Heart right ventricle (tissue), 16 donors: ENCODE measurements at places on chromosomes 4 and X.

GRCh38 chr4:157004279-157005161 lies 32.9 kb upstream of the PDGFC start:
- no peak for DNase-seq

DNA sequence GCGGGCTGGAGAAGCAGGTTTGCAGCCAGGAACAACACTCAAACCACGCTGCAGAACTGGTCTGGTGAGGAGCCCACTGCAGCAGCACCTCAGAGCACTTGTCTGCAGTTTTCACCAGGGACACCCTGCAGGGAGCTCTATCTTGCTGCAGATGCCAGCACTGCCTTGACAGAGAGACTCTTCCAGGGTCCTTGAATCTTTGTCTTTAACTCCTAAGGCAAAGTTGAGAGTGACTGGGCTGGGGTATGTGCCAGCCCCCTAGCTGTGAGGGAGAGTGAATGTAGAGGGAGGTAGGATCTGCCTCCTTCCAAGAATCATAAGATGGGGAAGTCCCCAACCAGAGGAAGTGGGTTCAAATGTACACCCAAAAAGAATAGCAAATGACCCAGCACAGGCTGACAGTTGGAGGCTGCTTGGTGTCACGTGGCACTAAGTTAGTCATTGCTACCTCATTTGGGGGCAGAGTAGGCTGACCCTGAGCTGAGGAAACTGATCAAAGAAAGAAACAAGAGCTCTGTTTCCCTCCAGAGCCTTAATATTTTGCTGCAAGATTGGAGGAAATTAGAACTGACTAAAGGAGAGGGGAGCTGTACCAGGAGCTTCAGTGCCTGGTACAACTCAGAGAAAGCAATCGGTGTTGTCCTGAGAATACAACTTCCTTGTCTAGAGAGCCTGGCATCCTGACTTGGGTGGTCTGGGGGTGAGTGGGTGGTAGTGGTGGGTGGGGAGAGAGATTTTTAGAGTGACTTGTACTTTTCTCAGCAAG lies 28.2 kb upstream of the HUWE1 start:
- no peak for DNase-seq

GRCh38 chr4:57194068-57194611 lies 84.0 kb upstream of the IGFBP7 start:
- DNase-seq: no peak

GRCh38 chrX:128543114-128543513 lies 490.9 kb upstream of the ACTRT1 start:
- DNase-seq: no peak

DNA sequence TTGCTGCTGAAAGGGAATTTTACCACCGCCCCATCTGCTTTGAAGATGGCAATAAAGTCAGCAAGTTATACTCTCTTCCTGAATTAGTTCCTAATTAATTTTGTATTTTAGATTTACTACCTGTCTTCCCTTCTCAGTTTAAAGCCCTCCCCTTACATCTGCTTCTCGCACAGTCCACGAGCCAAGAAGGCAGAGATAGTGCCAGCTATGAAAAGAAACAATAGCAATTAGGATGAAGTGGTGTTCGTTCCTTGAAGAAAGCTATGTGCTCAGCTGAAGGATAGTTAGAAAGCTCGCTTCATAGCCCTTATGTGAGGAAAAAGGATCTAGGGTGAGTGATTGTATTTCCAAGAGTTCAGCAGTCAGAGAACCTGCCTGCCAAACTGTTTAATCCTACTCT lies 1678.8 kb upstream of the TENM3 start:
- no peak for DNase-seq

DNA sequence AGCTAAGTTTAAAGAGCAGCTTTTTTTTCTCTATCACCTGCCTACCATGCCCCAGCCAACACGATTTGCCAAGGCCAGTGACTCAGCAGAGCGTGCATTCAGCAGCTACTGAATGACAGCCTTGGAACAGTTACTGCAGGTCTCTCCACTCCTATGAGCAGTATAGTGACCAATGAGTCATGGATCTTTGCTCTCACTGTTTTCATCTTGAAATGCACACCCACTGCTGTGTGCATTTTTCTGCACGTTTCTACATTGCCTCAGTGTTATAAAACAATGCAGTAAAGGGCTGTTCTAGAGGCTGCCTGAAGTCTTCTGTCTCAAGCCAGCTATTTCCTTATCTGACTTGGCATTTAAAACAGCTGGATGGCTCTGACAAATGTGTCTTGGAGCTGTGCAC lies 66.0 kb upstream of the C4orf54 start:
- DNase-seq: peak; percentile 58

DNA sequence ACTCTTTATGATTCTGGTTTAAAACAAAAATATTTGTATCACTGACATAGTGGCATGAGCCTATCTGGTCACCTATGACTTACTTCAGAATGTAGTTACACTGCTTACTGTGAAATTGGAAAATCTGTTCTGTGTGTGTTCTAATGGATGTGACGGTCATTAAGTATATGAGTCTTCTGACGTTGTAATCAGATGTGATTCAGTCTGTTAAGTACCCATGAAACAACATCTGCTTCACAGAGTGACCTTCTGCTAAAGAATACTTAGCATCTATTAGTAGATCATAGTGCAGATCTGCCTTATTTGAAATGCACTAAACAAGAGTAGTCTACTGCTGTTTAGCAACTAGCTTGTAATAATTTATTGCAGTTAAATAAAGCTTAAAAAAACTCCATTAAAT lies 317.1 kb downstream of the DCTD start:
- no peak for DNase-seq

DNA sequence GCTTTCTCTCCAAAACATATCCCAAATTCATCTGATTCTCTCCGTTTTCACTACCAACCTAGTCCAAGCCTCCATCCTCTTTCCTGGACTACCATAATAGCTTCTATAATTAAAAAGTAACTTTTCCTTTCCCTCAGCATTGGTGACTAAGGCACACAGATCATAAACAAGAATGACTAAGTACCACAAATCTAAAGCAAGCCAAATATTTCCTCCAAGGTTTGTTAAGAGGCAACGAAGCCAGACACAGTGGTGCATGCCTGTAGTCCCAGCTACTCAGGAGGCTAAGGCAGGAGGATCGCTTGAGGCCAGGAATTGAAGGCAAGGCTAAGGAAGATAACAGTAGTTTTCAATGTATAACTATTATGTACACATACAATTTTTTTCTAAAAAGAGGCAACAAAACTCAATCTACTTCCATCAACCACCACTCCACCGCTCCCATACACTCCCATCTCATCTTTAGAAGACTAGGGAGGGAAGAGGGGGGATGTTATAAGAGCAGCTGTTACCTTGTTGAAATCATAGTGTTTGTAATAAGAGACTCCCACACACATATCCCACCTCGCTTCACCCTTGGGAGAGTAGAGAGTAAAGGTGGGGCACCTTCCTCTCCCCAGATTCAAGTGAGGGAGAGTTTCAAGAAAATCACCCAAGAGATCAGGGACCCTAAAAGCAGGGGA lies 4.2 kb upstream of the JCHAIN start:
- no peak for DNase-seq

DNA sequence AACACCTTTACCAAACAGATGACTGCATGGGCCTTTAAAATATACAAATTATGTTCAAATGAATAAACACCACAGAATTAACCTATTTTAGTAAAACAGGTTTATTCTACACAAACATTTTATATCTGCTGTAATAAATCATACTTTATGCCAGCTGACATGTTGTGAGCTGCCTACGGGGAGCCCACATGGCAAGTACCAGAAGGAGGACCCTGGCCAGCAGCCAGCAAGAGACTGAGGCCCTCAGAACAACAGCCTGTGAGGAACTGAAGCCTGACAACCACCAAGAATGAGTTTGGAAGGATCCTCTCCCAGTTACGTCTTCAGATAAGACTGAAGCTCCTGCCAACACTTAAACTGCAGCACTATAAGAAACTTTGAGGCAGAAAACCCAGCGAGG lies 377.0 kb downstream of the PDGFC start:
- DNase-seq: peak; percentile 35

GRCh38 chr4:143234153-143234552 lies 49.4 kb downstream of the USP38 start:
- DNase-seq: no peak

DNA sequence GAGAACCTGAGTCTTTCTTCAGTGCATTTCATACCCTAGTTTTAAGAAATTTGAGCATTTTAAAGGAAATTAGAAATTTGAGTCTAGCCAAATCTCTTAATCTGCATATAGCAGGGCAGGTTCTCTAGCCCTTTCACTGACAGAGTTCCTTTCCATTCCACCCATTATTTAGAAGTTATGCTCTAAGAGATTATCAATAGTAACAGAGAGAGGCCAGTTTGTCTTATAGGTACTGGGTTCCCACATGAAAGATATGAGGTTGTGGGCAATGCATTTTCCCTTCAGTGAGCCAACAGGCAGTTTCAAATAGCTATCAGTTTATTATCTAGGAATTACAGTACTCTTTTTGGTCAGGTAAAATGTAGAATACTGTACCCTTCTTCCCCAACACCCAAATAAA lies 7.3 kb upstream of the GALNT7 start:
- no peak for DNase-seq

DNA sequence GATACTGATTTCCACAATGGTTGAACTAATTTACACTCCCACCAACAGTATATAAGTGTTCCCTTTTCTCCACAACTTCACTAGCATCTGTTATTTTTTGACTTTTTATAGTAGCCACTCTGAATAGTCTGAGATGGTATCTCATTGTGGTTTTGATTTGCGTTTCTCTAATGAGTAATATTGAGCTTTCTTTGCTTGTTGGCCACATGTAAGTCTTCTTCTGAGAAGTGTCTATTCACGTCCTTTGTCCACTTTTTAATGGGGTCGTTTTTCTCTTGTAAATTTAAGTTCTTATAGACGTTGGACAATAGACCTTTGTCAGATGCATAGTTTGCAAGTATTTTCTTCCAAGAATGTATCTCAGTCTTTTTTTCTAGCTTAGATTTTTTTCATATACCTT lies 10.0 kb downstream of the FBXW7 start:
- DNase-seq: no peak

DNA sequence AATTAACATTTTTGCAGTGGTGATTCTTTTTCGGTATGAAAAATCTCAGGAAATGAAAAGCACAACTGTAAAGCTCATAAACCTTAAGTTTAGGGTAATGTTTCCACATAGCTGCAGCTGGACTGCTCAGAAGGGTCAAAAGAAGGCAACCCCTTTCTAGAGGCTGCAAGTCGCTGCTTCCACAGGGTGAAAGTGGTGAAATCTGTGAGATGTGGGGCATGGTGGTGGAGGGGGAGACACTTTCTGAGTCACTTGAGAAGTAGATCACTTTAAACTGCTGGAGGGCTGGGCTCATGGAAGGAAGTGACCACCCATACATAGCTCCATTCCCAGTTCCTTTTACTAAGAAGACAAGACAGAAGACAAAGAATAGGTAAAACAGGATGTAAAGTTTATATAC lies 8.7 kb downstream of the SFRP2 start:
- DNase-seq: no peak

DNA sequence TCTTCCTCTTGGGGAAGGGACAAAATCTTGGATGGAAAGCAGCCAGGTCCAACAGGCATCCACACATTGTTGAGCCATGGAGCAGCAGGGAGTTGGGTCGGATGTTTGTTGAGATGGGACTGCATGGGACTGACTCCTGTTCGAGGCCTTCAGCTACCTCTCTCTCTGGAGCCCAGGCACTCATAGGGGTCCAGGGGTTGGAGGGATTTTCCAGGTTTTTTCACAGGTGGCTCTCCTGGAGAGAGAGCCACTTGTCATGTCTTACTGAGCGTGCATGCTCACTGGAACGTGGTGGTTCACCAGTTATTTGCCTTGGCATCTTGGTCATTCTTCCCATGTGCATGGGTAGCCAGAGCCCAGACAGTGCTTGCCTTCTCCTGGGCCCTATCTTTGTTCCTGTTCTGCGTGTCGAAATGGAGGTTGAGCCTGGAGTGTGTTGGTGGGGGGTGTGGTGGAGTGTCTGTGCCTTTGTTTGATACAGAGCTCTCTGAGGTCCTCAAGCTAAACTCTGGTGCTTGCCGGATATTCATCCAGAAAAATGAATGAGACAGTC lies 60.6 kb downstream of the NBDY start:
- DNase-seq: no peak

GRCh38 chr4:151407466-151408379 lies 1.3 kb upstream of the FHIP1A start:
- DNase-seq: no peak

DNA sequence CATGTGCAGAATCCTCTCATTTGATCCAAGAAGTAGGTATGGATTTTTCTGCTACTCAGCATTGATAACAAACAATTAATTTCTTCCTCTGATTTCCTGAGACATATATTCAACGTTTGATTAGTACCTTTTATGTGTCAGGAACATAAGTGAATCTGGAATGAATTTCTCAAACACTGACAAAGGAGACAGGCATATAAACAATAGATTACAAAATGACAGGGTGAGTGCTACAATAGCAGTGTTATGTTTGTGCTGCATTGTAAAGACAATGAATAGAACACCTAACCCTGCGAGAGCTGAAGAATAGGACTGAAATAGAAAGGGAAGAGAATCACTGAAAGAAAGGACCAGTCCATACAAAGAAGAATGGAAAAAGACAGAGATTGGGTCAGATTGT lies 52.9 kb downstream of the ARHGAP24 start:
- no peak for DNase-seq

- no peak for DNase-seq
These were observed 405.9 kb upstream of the PITX2 start for GRCh38 chr4:111028795-111029194.

DNA sequence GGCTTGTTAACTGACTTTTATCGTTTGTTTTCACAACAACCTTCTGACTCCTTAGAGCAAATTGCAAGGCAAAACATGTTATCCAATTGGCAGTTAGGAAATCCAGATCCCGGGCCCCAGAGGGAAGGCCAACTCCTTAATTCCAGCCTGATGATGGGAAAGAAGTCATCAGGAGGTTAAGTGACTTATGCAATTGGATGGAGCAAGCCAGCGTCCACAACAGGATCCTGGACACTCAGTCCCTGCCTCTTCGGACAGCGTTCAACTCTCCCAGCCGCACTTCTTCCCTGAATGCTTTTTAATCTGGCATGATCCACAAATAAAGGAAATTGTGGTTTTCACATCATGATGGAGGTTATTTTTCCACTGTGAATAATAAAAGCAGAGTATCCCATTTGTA lies 310.1 kb downstream of the RAB28 start:
- DNase-seq: peak; percentile 27

GRCh38 chr4:80011636-80012236 lies 61.3 kb downstream of the ANTXR2 start:
- no peak for DNase-seq

GRCh38 chr4:153420361-153420760 lies 45.8 kb upstream of the TMEM131L start:
- no peak for DNase-seq

DNA sequence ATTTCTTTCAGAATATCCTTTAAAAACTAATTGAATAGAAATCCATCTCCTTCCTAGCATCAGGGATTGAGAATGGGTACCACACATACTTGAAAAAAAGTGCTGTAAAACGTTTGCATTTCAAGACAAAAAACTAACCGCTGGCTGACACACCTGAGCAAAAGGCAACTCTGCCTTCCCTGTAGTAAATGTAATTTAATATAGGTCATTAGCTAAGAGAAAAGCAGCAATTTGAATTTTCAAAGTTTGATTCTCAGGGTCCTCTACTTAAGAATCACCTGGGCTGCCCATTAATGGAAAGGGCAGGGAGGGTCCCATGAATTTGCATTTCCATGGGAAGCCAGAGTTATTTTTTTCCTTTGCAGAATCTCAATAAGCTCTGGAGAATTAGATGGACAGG lies 40.5 kb upstream of the SPP1 start:
- no peak for DNase-seq
